ENCODE measurements at places on chromosomes 7 and 10.

DNA sequence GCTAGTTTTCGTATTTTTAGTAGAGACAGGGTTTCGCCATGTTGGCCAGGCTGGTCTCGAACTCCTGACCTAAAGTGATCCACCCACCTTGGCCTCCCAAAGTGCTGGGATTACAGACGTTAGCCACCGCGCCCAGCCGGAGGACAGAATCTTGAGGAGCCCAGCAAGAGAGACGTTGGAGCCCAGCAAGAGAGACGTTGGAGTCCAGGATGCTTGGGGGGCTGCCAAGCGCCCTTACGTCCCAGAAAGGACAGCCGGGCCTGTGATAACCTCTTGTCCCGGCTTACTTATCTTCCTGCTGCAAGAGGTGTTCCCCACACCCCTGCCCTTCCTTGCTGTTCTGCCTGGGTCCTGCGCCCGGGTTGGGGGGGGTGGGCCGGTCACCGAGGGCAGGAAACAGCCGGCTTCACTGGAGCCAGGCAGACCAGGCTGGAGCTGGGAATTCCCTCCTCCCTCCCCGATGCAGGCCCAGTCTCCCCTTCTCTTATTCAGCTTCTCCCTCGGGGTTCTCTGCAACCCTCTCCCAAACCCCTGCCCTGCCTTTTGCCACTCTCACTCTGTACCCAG, 1.9 kb upstream of the EPHB4 start:
- no peak for DNase-seq

DNA sequence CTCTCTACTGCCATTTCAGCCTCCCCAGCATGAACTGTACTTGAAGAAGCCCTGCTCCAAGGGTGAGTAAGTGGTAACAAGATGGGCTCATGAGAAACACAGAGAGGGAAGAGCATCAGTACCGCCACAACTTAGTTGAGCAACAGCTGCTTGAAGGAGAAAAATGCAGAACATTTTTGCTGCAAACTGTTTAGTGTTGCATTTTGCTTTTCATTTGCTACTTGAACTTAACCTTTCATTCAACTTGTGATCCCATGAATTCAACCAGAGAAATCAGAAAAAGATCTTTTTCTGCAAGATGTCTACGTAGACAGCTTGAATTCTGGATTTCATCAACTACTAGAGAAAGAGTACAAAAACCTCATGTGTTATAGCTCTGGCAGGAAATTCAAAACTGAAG, 40.7 kb downstream of the ANK3 start:
- no peak for DNase-seq

DNA sequence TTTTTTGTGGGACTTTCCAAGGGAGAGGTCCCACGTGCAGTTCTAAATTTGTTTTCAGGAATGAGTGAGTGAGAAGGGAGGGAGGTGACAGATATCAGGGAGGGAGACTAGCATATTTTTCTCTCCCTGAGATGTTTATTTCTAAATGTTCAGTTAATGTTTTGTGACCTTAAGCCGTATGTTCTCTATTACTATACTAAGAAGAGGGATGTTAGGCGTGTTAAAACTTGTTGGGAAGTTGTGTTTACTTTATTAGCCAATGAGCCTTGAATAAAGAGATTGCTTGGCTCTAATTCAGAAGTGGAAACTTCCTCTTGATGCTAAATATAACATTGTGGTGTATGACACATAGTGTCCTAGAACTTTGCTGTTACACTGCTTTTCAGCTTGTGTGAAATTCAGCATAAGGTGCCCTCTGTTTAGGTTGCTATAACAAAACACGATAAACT, 37.3 kb downstream of the DNAH11 start:
- DNase-seq = no peak

- no peak for DNase-seq
These were observed 67.8 kb downstream of the TBX20 start for GRCh38 chr7:35185908-35186731.

DNA sequence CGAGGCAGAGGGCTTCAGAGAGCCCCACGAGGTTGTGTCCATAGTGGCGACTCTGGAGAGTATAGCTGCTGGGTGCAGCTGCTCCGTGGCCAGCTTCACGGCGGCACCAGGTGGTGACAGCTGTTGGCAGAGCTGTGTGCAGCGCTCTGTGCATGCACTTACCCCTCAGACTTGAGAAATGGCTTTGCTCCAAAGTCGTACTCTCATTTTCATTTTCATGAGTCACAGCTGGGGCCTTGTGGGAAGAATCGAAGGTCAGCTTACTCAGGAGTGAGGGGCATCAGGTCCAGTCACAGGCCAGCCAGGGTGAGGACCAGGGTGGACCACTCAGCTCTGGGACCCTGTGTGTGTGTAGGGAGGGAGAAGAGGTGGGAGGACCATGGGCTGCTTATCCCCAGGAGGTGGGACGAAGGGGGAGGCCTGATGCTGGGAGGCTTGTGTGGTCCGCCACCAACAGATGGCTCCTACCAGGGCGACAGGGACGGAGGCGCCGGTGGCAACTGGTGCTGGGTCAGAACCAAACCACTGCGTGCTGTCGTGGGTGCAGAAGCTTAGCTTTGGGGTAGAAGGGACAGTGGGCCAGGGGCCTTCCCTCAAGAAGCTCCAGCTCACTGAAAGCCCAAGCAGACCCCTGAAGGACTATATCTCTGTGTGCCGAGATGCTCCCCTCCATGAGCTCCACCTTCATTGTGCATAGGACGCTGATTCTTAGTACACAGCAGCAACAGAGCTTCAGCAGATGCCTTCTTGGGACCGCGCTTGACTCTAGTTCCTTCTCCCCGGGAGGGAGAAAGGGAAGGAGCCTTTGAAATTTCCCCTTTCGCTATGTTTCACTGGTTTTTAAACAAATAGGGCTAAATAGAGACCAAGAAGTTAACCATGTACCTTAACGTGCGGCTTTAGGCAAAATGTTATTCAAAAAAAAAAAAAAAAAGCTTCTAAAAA, 225.0 kb downstream of the CELF2 start:
- peak; percentile 33 for DNase-seq

DNA sequence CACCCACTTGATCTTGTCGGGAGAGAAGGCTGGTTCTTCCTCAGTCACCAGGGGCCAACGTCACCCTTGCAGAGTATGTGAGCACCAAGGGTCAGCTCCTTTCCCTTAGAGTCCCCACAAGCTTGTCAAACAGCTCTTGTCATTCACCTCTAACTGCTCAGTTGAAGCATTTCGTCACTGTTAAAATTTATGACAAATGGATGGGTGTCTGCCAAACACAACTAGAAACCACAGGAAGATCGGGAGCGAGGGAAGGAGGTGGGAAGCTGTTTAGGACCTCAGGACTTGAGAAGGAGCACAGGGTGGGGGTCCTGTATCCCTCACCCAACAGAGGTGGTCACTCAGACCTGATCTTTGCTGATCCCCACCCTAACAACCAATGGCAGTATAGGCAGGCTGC, 373.3 kb upstream of the IGFBP3 start:
- DNase-seq = no peak

DNA sequence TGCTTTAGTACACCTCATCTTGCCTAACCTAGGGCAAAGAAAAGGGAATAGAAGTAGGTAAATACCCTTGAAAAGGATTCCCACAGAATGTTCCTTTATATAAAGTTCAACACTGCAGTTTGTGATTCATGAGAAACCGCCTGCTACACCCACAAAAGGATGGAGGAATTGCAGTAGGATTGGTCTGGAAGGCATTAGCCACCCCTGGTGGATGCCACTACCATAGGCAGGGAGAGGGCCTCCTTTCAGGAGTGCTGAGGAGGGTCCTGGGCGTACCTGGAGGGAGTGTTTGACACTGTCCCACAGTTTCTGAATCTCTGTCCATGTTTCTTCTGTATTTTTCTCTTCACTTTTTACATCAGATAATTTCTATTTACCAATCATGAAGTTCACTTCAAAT, 221.8 kb upstream of the TMEM72 start:
- no peak for DNase-seq

DNA sequence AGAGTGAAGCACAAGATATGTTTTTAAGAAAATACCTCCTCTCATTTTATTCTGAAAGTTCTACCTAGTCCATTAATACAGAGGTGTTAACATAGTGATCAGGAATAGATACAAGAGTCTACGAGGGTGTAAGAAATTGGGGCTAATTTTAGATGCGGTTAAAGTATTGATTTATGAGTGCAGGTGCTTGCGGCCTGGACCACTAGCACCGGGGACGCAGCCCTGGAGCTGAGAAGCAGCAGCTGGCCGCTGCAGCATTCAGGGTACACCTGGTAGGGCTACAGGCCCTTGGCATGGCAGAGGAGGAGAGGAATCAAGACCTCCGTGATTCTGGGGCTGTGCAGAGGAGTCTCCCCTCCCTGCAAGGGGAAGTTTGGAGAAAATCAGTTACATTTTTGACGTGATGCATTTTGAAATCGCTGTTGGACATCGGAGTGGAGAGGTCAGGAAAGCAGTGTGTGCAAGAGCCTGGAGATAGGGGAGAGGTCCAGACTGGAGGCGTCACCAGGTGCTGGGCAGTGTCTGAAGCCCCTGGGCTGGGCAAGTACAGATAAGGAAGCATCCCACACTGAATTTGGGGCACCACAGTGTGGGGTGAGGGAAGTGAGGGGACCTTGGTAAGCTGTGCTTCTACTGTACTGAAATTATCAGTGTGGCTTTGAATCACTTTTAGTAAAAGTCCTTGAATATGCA, 112.3 kb downstream of the VWC2 start:
- DNase-seq = no peak

DNA sequence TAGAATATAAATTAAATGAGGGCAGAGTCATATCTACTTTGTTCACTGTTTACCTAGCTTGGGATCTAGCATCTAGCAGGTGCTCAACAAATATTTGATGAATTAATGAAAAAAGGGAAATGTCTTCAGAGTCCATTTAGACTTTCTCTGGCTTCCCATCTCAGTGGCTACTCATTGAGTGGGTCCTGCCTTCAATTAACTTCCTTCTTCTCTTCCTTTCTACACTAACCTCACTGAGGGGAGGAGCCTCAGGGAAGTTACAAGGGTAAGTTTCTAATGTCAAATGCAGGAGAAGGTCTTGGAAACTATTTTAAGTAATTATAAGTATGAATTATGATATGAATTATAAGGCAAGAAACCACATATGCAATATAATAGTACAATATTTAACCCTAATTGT, 28.2 kb upstream of the MPP7 start:
- no peak for DNase-seq

DNA sequence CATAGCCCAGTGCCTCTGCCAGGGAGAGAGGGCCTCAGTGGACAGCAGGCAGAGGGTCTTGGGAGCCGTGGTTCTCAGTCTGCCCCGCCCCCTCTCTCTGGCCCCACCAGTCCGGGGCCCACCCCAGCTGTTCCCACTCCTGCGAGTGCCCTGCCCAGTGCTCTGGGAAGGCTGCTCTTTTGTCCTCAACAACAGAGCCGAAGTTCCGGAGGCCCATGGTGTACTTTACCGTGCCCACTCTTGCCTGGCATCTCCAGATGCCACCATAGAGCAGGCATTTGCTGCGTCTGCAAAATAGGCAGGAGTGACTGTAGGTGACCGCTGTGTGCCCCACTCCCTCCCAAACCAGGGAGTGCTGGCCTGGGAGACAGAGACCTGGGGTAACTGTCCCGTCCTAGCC, 29.3 kb upstream of the PCBD1 start:
- DNase-seq = no peak

DNA sequence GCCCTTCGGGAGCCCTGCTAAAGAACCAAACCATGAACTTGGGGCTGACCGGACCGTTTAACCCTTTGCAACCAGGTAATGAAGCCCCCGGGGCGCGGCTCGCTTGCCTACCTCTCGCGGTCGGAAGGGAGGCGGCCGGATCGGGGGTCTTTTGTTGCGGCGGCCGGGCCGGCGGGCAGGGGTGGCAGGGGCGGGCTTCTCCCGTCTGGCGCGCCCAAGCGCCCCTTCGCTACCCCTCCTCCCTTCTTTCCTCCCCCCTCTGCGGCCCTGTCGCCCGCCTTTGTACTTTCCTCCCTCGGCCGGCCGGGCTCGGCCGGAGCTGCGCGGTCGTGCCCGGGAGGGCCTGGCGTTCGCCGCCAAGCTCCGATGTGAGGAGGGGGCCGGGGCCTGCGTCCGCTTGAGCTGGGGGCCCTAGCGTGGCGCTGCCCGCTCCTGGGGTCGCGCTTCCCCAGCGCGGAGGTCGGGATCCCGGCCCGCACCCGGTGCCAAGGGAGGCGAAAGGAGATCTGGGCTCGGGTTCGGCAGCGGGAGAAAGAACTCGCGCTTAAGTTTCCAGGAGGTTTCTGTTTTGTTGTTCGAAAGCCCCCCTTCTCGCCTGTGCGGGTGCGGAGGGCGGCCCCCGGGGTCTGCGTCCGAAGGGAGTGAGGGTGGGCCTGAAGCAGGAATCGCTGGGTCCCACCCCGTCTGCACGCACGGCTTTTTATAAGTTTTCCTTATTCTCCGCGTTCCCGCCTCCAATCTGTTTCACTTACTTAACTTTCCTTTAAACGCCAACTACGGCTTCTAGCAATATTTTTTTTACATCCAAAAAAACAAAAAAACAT, 436.8 kb upstream of the GALNT17 start:
- peak; percentile 15 for DNase-seq

GRCh38 chr7:92691578-92691977, 101.4 kb upstream of the FAM133B start:
- DNase-seq = no peak

DNA sequence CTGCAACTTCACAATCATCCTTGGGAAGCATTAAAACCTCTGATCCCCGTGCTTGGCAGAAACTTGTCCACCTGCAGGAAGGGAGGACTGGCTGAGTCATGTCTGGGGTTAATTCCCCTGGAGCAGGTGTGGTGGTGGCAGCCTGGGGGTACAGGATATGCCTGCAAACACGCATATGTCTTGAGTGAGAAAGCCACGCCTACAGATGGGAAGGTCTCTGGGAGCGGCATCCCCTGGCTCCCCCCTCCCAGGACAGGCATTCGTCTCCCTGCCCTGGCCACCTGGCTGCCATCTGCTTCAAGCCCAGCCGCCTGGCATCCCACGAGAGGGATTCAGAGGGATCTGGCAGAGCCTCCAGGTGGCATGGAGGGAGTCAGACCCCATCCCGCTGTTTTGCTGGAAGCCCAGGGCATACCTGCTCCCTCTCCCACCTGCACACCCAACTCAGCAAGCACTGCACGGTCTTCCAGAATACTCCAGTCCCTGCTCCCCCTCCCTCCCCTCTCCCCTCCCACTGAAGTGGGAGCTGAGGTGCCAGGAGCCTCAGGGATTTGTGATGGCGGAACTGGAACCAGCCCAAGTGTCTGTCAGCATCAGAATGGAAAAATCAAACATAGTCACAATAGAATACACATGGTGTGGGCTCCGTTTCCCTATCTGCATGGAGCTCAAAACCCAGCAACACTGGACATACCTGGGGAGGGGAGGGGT, 61.0 kb downstream of the CAMK2B start:
- no peak for DNase-seq

DNA sequence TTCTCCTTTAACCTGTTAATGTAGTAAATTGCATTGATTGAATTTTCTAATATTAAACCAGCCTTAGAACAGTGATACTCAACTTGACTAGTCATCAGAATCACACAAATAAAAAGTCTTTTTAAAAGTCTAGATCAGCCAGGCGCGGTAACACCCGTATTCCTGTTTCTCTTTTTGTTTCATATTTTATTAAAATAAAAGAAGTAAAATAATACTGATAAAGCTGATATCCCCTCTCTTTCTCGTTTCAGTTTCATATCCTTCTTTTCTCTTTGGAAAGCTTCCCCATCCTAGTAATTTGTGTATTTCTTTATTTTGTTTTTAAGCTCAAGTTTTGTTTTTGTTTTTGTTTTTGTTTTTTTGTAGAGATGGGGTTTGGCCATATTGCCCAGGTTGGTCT, 9.3 kb downstream of the SMO start:
- DNase-seq = no peak

GRCh38 chr7:155259866-155260497, 37.7 kb upstream of the INSIG1 start:
- DNase-seq = no peak

- DNase-seq = no peak
These were observed 11.0 kb upstream of the OR6B1 start for GRCh38 chr7:143988976-143989745.

- no peak for DNase-seq
These were observed 120.4 kb downstream of the SH2D4B start for GRCh38 chr10:80658068-80658467.
